GM13977 (cell line): ENCODE measurements at places on chromosomes 6 and 20.

DNA sequence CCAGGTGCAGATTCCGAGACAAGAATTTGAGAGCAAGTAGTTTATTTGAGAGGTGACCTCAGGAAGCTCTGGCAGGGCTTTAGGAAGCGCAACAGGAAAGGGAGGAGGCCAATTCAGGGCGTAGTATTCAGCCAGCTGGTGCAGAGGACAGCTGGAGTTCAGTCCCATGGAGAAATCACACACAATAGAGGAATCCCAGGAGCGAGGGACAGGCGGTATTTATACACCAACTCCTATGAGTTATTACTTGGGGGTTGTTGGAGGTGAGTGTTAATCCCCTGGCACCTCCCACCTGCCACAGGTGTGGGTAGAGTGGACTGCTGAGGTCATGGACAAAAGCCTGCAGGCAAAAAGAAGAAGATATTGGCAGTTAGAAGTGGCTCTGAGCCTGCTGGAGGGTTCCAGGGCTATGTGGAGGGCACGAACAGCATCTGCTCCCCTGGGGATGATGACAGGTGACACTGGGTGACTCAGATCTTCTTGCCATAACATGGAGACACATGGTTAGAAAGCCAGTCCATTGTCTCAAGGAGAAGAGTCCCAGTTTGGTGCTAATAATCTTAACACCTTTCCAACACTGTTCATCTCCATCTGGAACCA lies 13.9 kb upstream of the SULF2 start:
- DNase-seq = no peak

DNA sequence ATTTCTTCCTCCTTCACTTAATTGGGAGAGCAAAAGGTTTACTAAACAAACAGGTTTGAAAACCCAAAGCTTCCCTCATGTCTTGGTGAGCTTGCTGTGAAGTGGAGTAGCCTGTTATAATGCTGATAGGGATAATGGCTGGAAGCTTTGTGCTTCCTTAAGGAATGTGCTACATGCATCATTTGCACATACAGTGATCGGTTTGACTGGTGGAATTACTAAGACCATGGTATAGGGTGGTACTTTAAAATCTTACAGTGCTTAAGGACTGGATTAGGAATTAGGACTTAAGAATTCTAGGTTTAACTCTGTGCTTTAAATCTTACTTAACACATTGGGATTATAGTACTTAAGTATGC lies 75.7 kb downstream of the ARID1B start:
- no peak for DNase-seq

- DNase-seq = no peak
Measured at GRCh38 chr20:58472273-58473018, 42.8 kb downstream of the APCDD1L start.

DNA sequence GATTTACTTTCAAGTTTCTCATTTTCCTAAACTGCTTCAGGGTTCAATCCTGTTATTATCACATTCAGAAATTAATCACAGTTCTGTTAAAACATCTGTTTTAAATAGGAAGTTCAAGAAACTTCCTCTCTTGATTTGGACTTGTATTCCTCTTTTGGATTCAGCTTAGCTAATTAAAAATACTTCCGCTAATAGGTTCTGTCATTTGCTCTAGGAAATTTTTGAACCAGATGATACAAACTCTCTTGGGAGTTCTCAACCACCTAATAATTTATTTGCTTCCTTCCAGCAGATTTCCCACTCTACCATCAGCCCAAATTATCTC lies 15.9 kb upstream of the TMEM30A start:
- no peak for DNase-seq

DNA sequence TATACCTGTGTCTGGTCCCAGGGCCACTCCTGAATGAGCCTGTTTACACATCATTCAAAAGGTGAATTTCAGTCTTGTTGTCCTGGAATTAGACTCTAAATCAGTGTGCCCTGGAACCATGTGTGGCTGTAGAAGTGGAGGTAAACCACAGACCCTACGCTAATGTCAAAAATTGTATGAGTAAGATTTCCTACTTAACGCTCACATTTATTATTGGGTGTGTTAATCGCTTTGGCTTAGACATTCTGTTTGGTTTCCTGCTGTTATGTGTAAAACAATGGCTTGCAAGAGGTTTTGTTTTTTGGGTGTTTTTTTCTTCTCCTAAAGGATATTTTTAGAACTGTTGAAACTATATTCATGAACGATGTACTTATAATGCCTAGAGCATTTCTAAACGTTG lies 19.3 kb downstream of the PLCB1 start:
- DNase-seq = no peak

DNA sequence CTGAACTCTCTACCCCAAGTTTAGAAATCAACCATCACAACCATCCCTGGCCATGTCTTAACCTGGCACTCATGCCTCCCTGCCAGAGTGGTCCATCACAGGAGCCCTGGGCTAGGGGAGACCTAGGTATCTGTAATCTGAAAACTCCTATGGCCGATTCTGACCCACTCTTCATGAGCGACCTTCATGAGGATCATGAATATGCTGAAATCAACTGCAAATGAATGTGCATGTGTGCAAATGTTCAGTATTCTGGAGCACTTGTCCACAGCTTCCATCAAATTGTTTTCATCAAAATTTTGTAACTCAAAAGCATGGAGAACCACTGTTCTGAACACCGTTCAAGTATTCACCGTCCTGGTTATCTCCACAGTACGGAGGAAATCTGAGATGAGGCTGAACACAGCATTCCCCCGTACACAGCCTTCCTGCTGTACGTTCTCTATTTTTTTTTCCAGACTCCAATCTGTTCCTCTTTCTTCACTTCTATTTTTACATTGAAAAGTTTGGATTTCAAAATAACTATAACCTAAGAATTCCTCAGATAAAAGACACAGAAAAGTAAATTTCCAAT lies 17.7 kb downstream of the METTL24 start:
- no peak for DNase-seq

- DNase-seq = no peak
Measured at GRCh38 chr20:61448386-61448785, 196.3 kb downstream of the CDH4 start.

- no peak for DNase-seq
Measured at GRCh38 chr20:37630166-37630565, 63.7 kb upstream of the CTNNBL1 start.

DNA sequence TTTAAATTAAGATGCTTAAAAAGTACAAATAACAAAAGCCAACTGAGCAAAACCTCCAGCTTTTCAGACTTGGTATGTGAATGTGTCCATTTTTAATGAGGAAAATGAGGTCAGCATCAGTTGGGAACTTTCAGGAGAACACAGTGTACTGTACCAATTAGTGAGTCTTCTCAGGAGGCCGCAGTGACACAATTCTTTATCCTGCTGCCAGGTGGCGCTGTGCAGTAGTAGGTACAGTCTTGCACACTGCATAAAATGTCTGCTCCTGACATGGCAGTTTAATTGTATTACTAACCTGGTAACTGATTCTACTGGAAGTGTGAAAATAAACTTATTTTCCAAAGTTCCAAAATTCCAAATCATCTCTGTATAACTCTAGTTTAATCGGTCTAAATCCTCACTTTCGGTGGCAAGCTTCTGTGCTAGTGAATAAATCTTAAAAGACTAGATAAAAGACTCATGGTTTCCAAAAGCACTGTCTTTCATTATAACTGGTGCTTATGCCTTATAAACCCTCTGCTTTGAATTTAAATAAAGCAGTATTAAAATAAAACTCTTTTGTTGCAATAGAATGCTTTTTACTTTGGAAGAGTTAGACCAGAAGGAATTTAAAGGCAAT lies 214.8 kb upstream of the MMS22L start:
- DNase-seq = peak; percentile 35

- no peak for DNase-seq
Measured at GRCh38 chr6:149319422-149319821, 1.9 kb downstream of the TAB2 start.

GRCh38 chr6:159121486-159121885 lies 47.7 kb upstream of the FNDC1 start:
- DNase-seq = no peak

GRCh38 chr6:32933661-32934085 lies 7.2 kb downstream of the HLA-DMB start:
- DNase-seq = no peak

DNA sequence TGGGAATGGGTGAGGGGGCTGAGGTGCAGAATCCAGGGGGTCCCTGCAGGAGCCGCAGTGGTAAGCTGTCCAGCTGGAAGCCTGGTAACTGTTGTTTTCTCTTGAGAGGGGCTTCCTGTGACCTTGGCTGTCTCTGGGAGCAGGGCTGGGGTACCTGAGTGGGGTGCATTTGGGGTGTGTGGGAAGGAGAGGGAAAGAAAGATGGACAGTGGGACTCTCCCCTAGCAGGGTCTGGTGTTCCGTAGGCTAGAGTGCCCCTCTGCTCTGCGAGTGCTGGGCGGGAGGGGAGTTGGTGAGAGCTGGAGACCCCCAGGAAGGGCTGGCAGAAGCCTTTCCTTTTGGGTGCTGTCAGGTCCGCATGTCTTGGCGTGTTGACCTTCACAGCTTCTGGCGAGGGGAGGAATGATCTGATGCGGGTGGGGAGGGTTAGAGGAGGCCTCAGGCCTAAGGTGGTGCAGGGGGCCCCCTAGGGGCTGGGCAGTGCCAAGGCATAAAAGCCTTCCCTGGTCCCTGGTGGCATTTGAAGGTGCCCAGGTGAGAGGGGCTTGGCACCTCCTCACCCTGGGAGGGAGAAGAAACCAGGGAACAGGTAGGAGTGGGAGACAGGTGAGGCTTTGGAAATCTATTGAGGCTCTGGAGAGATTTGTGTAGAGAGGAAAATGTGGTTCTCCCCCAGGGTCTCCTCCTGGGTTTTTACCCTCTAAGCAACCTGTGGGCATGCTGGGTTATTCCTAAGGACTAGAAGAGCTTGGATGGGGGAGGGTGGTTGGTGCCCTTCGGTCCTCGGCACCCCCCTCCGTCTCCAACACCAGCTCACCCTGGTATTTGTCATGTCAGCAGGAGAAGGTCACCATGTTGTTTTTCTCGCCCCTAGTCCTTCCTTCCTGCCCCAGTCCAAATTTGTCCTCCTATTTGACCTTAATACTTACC lies 3.3 kb downstream of the VEGFA start:
- DNase-seq = peak; percentile 79

DNA sequence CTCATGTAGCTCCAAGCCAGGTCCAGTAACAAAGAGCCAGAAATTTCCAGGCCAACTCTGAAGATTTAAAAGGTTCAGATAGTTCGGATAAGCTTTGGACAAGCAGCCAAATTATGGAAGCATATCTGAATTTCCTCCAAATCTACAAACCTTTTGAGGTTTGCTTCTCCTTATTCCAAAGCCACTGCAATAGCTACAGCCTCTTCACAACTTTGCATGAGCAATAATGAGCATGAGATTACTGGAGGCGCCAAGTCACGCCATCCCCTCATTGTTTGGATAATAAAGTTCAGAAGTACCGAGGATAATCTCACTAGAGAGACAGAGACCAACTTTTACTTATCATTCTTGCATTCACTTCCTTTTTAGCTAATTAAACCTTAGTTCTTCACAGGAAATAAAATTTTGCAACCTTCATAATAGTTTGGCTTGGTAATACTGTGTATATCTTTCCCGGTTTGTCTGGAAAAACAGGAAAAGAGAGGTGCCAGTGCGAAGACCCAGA lies 329.6 kb upstream of the RSPO3 start:
- DNase-seq = no peak

- DNase-seq = no peak
Measured at GRCh38 chr6:42405021-42405420, 46.7 kb downstream of the TRERF1 start.

DNA sequence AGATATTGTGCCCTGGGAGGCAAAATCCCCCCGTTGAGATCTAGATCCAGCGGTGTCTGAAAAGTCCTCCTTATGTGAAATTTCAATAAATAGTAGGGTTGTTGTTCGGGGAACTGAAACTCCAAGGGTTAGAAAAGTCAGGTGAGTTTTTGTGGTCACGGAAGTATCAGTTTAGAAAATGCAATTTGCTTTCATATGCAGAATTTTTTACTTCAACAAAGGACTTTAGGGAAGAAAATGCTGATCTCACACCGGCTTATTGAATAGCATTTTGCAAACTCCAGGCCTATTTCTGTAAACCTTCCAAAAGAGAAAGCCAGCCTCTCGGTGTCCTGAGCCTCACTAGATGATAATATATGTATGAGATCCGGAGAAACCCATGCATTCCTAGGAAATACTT lies 254.7 kb downstream of the TSHZ2 start:
- no peak for DNase-seq

DNA sequence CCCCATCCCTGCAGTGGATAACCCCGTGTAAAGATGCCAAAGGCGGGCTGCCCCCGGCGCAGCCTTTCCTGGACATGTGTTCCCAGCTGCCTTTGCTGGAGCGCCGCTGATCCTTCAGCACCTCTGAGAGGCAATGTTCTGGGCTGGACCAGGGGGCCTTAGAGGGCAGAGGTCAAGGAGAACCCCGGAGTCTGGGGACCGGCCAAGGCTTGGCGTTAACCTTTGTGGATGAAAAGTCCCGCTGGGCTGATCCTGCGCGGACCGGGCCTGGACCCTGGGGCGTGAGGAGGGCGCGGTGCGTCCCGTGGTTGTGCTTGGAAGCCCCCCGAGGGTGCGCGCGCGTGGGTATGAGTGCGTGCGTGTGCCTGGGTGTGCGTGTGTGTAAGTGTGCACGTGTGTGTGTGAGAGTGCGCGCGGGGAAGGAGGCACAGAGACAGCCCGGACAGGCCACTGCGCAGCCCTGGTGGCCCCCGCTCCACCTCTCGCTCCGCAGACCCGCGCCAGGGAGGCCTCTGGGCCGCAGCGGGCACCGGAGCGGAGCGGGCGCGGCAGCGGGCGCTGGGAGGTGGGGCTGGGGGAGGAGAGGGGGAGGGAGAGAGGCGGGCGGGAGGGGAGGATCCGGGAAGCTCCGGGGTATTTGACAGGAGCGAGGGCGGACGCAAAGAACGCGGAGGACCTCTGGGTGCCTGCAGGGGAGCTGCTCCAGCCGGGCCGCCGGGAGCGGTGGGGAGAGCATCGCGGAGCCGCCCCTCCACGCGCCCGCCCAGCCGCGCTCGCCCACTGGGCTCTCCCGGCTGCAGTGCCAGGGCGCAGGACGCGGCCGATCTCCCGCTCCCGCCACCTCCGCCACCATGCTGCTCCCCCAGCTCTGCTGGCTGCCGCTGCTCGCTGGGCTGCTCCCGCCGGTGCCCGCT lies at the start of gene SMOC2:
TSS of gene SMOC2 (plus strand) at position 665 of the 914 bp plus-strand sequence. CDS start at position 852, 187 bp downstream.
- no peak for DNase-seq

GRCh38 chr6:82364087-82365015 lies 734 bp downstream of the TPBG start:
- DNase-seq = peak; percentile 33

DNA sequence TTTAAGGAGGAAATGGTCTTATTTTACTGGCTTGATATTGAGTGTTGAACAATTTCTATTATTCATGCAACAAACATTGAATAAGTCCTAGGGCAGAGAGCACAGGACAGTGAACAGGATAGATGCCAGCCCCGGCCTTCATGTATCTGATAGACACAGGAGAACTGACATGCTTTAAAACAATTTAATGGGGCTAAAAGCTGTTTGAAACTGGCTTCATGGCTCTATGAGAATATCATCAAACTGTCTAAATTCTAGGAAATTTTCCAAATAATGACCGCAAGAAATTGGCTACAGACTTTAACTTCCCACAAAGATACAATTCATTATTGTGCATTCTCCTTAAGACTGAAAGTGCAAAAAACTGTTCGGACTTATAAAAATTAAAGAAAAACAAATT lies 69.0 kb downstream of the ID4 start:
- DNase-seq = no peak

GRCh38 chr6:40308533-40309306 lies 278.4 kb downstream of the LRFN2 start:
- peak; percentile 67 for DNase-seq

GRCh38 chr6:52595000-52595795 lies 18.3 kb upstream of the TRAM2 start:
- DNase-seq = peak; percentile 58

GRCh38 chr6:38714239-38715015 lies 684 bp upstream of the DNAH8 start:
- peak; percentile 28 for DNase-seq
